NCI-H2029 (cell line): ENCODE measurements at places on chromosomes 2 and 18.

GRCh38 chr2:241620419-241620769 is 16.6 kb downstream of the THAP4 start:
- no peak for DNase-seq

DNA sequence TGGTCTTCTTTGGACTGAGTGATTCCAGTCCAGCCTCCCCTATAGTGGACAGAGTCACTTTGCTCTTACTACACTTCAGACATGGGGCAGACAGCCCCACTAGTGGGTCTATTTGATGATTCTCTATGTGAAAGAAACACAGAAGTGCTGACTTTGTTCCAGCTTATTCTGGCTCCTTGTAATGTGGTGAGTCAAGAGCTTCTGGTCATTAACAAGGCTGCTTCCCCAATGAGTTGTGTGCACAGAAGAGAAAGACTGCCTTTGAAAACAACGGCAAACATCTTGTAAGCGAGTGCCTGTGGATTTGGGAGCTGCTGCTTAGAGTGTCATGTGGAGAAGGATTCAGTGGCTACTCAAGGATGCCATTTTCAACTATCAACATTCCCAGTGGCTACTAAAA is 39.1 kb downstream of the RMC1 start:
- DNase-seq = no peak

DNA sequence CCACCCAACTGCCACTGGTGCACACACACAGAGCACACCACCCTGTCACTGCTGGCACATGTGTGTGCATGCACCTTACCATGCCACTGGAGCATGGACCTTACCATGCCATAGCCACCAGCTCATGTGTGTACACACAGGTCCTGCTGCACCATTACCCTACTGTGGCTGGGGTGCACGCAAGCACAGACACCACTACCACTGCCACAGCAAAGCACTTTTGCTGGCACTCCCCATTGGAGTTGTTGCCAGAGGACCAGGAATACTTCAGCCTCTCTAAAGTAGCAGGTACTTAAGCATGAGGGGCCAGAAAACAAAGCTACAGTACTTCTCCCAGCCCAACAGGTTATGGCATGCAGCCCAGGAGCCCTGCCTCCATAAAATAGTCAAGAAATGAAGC is 404.8 kb downstream of the MBD2 start:
- no peak for DNase-seq

GRCh38 chr2:127454595-127455565 is 36.7 kb downstream of the PROC start:
- DNase-seq = no peak

GRCh38 chr2:42268528-42269151 is 92.4 kb downstream of the COX7A2L start:
- no peak for DNase-seq

GRCh38 chr2:140057928-140058327 is 1277.7 kb upstream of the NXPH2 start:
- DNase-seq = no peak

DNA sequence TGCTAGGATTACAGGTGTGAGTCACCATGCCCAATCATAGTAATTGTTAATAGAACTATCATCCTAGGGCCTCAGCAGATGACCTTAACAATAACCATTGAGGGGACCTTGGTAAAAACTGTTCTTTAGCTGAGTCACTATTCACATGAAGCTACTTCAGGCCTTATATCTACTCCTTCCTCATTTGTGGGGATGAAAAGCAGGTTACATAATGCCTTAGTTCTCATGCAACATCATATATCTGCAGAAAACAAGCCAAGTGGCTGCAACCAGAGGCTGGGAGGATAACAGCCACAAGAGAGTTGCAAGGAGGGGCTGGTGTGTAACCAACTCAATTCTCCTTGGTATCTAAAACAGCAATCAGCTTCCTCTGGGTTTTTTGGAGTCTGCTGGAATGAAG is 445.4 kb downstream of the NBAS start:
- DNase-seq = no peak

GRCh38 chr2:96529376-96530143 is 7.0 kb upstream of the ARID5A start:
- DNase-seq = no peak

GRCh38 chr2:121140734-121141133 is 144.3 kb downstream of the TFCP2L1 start:
- DNase-seq = no peak

DNA sequence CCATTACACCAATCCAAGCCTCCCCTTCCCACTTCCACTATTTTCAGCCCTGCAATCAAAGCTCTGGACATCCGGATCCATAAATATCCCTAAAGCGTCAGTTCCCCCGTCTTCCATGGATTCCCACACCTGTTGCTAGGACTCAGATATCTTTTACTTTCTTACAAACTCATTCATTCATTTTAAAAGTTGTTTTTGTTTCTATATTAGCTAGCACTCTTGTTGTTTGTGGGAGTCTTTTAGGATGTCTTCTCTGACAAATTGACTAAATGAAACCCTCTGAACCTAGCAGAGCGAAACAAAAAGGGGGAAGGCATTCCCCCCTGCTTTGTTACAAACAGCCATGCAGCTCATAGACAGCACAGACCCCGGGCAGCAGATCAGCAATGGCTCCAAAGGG is 9.0 kb upstream of the NBAS start:
- no peak for DNase-seq

DNA sequence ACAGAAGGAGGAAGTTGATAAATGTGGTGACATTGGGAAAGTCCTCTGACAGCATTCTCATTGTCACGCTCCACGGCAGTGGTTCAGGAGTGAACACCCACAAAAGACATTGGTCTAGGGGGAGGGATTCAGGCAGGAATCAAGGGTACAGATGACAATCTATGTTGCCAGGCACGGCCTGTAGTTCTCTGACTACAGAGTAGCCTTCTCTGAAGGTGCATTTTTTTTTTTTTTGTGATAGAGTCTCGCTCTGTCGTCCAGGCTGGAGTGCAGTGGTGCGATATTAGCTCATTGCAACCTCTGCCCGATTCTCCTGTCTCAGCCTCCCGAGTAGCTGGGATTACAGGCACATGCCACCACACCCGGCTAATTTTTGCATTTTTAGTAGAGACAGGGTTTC is 7.4 kb upstream of the MOB1A start:
- DNase-seq = no peak

- DNase-seq = no peak
These were observed 4.9 kb upstream of the NEUROD1 start for GRCh38 chr2:181685150-181685688.

DNA sequence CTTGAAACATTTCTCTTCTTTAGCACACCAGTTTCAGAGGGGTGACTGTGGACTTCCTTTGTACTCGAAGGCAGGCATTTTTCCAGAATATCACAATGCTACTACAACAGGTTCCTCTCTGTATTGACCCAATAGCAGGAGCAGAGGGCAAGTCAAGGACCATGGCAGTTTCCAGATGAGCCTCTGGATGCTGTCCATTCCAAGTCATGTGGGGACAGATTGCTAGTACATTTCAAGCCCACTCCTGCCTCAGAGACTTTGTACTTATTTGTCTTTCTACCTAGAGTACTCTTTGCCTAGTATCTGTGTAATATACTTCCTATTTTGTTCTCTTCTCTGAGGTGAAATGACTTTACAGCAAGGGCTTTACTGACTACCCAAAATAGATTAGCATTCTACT is 373.9 kb downstream of the PIK3C3 start:
- DNase-seq = no peak

- DNase-seq = no peak
These were observed 58.0 kb downstream of the FARP2 start for GRCh38 chr2:241413929-241414580.

GRCh38 chr2:23549821-23550530 is 165.0 kb downstream of the KLHL29 start:
- DNase-seq = no peak

DNA sequence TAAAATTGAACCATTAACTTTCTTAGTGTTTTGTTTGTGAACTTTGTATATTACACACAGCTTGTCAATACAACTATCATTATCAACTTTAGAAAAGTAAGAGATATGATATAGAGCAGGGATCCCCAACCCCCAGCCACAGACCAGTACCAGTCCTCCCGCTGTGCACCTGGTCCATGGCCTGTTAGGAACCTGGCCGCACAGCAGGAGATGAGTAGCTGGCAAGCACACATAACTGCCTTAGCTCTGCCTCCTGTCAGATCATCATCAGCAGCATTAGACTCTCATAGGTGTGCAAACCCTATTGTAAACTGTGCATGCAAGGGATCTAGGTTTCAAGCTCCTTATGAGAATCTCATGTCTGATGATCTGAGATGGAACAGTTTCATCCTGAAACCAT is 491.0 kb upstream of the NXPH2 start:
- DNase-seq = no peak

DNA sequence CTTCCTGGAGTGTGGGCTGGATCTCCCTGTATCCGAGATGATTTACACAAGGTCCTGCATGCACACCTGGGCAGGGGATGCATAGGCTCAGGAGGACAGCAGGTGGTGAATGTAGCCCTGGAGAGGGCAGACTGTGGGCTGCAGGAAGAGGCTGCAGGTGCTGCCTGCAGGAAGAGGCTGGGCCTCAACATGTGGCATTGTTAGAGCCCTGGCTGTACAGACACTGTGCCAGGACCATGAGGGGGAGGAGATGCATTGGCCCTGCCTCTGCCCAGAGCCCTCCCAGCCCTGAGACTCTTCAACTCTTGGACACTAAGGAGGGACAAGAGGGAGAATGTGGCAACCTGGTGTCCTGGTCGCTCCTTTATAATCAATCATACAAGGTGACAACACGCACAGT is 392.8 kb downstream of the TNS1 start:
- DNase-seq = peak; percentile 93

GRCh38 chr2:221911890-221912289 is 339.8 kb upstream of the EPHA4 start:
- no peak for DNase-seq

- no peak for DNase-seq
These were observed 12.1 kb downstream of the CCT4 start for GRCh38 chr2:61876400-61876799.

- no peak for DNase-seq
These were observed 415.5 kb downstream of the NCKAP5 start for GRCh38 chr2:133152801-133153200.

DNA sequence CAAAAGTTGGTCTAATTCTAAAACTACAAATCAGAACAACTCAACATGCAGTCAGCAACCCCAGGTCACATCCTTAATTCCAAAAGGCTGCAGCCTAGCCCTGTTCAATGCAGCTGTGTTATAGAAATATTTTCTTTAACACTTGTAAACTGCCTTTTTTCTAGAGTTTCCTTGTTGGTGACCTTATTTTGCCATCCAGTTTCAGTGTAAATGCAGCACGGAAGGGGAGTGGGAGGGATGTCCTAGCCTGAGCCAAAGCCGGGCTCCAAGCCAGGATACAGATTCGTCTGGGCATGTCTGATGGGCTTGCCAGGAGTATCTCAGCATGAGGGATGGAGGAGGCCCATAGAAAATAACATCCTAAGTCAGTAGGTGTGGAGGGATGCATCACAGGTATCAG is 17.7 kb upstream of the SP3 start:
- DNase-seq = no peak
